ENCODE measurements at places on chromosomes 16 and 17.

- peak; percentile 13 for DNase-seq
Observed at GRCh38 chr17:69643686-69644085, 229.2 kb downstream of the MAP2K6 start.

DNA sequence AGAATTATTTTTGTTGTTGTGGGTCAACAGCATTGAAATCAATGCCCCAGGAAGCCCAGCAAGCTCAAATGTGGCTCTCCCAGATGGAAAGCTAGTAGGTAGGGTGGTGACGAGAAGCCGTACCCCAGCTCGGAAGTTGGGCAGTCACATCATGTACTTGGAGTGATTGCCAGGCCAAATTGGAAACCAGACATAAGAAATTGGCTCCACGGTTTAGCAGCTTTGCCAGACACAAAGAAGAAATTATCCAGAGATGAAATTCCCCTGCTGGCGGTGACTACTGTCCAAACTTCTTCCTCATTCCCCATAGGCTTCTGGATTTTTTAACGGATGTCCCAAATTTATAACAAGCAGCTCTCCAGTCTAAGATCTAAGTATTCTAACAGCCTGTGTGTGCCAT lies 95.9 kb downstream of the OR1D5 start:
- no peak for DNase-seq

DNA sequence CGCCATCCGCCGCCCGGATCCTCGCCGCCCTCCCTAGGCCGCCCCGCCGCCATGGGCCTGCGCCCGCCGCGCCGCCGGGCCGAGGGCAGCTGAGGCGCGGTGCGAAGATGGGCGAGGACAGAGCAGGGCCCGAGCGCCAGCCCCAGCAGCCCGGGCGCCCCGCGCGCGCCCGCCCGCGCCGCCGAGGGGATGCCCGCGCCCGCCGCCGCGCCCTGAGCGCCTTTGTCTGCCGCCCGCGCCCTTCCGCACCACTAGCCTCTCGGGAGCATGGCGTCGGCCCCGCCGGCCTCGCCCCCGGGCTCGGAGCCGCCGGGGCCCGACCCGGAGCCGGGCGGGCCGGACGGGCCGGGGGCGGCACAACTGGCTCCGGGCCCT lies 278 bp downstream of the RAB11FIP3 start:
- DNase-seq = no peak

- DNase-seq = no peak
Observed at GRCh38 chr17:81526662-81527571, 1.3 kb upstream of the FSCN2 start.

GRCh38 chr17:69412251-69412671 lies 2.2 kb upstream of the MAP2K6 start:
- no peak for DNase-seq
